Osteocyte (in vitro differentiated cells): ENCODE measurements at places on chromosomes 16 and 17. TPM values are rescaled to one million over a fixed set of nuclear protein-coding genes. Genes with fewer than 3 reads are reported as not detected.

DNA sequence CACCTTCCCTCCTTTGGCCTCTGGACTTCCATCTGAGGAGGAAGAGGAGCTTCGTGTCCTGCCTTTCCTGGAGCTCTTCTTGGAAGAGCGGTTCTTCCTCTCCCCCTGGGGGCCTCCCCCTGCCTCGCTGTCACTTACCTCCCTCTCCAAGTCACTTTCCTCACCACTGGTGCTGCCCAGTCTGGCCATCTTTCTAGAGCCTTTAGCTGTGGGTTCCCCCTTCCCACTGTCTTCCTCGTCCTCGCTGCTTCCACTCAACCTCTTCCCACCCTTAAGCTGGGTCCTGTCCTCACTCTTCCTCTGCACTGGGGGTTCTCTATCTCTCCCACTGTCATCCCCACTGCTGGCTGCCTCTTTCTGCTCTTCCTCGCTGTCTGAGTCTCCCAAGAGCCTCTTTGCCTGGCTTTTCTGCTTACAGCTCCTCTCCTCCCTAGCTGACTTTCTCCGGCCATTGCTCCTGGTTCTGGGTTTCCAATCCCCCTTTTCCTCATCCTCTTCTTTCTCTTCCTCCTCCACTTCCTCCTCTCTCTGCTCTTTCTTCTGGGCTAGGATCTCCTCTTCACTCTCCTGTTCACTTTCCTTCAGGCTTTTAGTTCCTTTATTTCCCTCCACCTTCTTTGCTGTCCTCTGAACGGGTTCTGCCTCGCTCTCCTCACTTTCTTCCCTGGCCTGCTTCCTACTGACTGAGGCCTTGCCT, 1.4 kb downstream of the HIRIP3 start:
- H3K4me1 ChIP-seq = peaks cover 23% of the 10 kb centered on the region
- peaks cover 9% of the 10 kb centered on the region for H3K36me3 ChIP-seq
- peak overlapping the region; percentile 95 for H3K27ac ChIP-seq
- no peaks in the 10 kb centered on the region for H3K27me3 ChIP-seq

- no peak overlapping the region for H3K27ac ChIP-seq
- H3K4me1 ChIP-seq = peaks cover 2% of the 10 kb centered on the region
- no peak overlapping the region for H3K4me3 ChIP-seq
- no peaks in the 10 kb centered on the region for H3K36me3 ChIP-seq
Observed at GRCh38 chr17:49556223-49556943, 19.3 kb upstream of the NXPH3 start.

GRCh38 chr17:72924196-72924595, 168.3 kb downstream of the SLC39A11 start:
- peaks cover 46% of the 10 kb centered on the region for H3K4me1 ChIP-seq
- no peak overlapping the region for H3K4me3 ChIP-seq
- H3K27ac ChIP-seq = no peak overlapping the region

- no peaks in the 10 kb centered on the region for H3K36me3 ChIP-seq
- H3K4me1 ChIP-seq = peaks cover 90% of the 10 kb centered on the region
- no peak for DNase-seq
- no peaks in the 10 kb centered on the region for H3K27me3 ChIP-seq
- no peak overlapping the region for H3K4me3 ChIP-seq
- peak overlapping the region; percentile 90 for H3K27ac ChIP-seq
Observed at GRCh38 chr17:59370593-59371299, 39.3 kb downstream of the YPEL2 start.

DNA sequence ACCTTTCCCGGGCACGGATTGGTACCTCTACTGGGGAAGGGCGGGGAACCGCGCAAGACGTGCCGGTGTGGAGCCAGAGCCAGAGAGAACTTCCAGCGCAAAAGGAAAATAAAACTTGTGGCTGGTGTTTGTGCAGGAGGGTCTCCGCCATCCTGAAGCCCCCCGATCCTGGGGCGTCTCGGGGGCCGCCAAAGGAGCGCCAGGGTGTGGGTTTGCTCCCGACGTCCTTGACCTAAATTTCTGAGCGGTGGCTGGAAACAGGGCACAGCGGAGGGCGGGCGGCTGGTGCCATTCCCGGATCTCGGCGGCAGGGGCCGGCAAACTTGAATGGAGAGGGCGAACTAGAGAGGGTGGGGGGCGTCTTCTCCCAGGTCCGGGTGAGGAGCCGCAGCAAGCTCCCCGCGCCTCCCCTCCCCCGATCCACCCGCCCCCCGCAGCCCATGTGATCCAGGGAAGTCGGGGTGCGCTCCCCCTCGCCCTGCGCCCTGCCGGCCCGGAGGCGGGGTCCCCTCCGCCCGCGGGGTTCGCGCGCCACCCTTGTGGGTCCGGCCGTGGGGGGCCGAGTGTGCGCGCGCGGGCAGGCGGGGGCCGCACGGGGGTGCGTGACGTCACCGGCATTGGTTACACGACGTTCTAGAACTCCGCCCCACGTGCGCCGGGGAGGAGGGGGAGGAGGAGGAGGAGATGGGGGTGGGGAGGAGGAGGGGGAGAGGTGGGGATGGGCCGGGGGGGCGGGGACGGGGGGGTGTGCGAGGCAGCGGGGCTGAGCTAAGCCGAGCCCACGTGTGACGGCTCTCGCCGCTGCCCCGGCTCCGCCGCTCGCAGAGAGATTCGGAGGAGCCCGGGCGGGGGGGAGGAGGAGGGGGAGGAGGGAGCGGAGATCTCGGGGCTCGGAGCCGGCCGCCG, at the start of gene MSI2:
MSI2 (plus strand) TSS at position 748 of the 906 bp plus-strand sequence. CDS start 220 bp downstream, outside the sequence.
- peaks cover 27% of the 10 kb centered on the region for H3K4me1 ChIP-seq
- H3K4me3 ChIP-seq = peak within 1 kb of the TSS; percentile 88
- peaks cover 3% of the 10 kb centered on the region for H3K27me3 ChIP-seq
- H3K27ac ChIP-seq = peak within 1 kb of the TSS; percentile 87

The KRTAP9-2 gene
- total RNA-seq = not detected in 2 replicates

GRCh38 chr16:80990577-80990976, 16.1 kb downstream of the CMC2 start:
- DNase-seq = no peak
- no peak overlapping the region for H3K4me3 ChIP-seq
- H3K4me1 ChIP-seq = peaks cover 31% of the 10 kb centered on the region

- H3K36me3 ChIP-seq = no peaks in the 10 kb centered on the region
- peaks cover 53% of the 10 kb centered on the region for H3K4me1 ChIP-seq
- peaks cover 5% of the 10 kb centered on the region for H3K27me3 ChIP-seq
- no peak overlapping the region for H3K4me3 ChIP-seq
Observed at GRCh38 chr17:21459536-21459935, 83.4 kb downstream of the KCNJ12 start.

DNA sequence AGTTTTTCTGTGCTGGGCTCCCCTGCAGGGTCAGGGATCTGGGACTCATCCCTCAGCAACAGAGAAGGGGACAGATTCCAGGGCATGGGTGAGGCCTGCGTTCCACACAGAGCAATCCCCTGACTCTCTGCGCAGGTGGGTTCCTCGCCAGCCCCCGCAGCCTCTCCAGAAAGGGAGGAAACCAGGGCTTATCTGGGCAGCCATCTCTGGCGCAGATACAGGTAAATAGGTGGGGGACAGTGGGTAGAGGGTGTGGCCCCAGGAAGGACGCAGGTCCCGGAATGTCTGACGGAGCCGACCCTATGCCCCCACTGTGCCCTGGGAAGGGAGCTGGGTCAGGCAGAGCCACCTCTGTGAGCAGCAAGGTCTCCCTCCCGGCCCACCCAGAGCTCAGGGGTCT, 23.2 kb downstream of the PIEZO1 start:
- no peak for DNase-seq
- peaks cover 51% of the 10 kb centered on the region for H3K4me1 ChIP-seq
- H3K27ac ChIP-seq = no peak overlapping the region
- no peak overlapping the region for H3K4me3 ChIP-seq
- H3K27me3 ChIP-seq = no peaks in the 10 kb centered on the region

The TBC1D3B gene
- 11.7 and 12.6 TPM in 2 replicates for total RNA-seq

- no peaks in the 10 kb centered on the region for H3K4me1 ChIP-seq
- no peak for DNase-seq
- H3K36me3 ChIP-seq = no peaks in the 10 kb centered on the region
- H3K4me3 ChIP-seq = peak overlapping the region; percentile 26
- no peak overlapping the region for H3K27ac ChIP-seq
Observed at GRCh38 chr16:273547-274421, 2.0 kb downstream of the RGS11 start.
